ENCODE measurements at places on chromosomes 6 and 20.
A peak's percentile ranks its signal among the peaks of the same experiment; 100 is the strongest.

GRCh38 chr6:104431096-104431495 is 428.6 kb downstream of the HACE1 start:
- DNase-seq, result no peak

GRCh38 chr6:26487466-26487865 is 12.6 kb upstream of the BTN1A1 start:
- DNase-seq, result no peak

GRCh38 chr6:154106251-154106650 is 67.2 kb downstream of the OPRM1 start:
- no peak for DNase-seq

DNA sequence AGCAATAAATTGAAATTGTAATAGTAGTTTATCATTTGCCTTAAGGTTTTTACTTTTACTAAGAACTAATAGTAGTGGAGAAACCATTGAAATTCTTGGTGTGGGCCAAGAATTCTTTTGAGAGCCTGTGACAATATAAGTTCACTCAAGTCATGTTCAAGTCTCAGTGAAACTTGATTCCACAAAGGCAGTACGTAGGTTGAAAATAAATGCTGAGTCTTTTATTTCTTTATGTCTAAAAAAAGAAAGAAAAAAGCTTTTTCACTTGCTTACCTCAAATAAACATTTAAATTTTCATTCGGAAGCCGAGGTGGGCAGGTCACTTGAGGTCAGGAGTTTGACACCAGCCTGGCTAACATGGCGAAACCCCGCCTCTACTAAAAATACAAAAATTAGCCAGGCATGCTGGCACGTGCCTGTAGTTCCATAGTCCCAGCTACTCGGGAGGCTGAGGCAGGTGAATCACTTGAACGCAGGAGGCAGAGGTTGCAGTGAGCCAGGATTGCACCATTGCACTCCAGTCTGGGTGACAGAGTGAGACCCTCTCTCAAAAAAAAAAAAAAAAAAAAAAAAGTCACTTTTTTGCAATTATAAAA is 57.8 kb upstream of the NELFCD start:
- no peak for DNase-seq

- DNase-seq, result no peak
Observed at GRCh38 chr20:3847429-3847940, 851 bp downstream of the MAVS start.

DNA sequence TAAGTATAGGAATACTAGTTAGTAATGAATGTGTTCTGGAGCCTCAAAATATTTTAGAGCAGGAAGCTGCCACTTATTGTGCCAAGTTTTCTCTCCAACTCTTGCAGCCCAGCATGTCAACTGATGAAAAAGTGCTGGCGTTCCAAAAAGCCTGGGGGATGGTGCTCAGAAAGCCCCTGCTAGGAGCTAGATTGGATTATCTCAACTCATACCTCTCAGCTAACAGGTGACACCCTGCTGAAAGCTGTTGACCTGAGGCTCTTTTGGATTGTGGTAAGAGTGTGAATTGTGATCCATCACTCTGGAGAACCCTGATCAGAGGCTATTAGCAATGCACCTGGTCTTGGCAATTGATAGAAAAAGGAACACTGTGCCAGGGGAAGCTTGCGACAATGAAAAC is 580.4 kb downstream of the EYS start:
- no peak for DNase-seq

DNA sequence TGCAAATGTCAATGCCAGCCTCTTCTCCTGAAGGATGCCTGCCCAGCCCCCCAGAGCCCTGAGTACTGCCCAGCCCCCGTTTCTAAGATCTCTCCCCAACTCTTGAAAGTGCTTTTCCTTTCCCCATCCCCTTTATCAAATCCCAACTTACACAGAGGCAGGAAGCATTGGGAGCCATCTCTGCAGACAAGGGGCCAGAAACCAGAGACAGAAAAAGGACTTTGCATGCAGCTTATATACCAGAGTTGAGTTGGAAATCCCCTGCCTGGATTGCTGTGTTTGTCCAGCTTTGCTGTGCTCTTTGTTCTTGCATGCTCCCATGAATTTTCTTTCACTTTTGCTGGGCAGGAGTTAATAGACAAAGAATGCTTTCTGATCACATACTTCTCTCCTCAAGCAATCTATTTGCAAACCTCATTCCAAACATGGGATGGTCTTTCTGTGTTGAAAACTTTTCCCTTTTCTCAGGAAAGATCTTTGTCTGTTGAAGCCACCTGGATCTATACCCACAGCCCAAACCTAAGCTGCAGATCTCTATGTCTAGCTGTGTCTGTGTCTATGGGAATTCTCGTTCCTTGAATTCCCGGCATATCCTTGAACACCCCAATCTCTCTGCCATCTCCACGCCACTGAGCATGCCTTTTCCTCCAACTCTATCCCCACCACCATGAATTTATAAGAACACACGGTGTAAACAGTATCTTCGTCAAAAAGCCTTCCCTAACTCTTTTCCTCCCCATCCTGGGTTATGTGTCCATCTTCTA is at the start of gene UBD:
Gene UBD (minus strand): TSS at position 209 of the 764 bp plus-strand sequence. CDS start 31 bp downstream, at position 178.
- no peak for DNase-seq

DNA sequence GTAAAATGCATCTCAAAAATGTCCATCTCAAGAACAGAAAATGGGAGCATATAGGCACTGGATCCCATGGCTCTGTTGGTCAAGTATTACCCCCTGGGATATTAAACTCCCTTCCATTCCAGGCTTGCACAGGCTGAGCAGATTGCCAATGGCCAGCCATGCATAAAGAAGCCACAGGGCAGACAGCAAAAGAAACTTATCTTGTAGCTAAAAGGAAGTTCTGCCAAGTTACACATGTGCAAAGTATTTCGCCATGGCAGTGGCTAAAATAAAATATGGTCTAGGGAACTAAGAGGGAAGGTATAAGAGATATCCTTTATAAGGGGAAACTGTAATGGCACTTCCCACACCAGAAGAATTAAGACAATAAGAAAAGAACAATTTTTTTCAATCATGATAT is 415.6 kb upstream of the BTBD3 start:
- no peak for DNase-seq

DNA sequence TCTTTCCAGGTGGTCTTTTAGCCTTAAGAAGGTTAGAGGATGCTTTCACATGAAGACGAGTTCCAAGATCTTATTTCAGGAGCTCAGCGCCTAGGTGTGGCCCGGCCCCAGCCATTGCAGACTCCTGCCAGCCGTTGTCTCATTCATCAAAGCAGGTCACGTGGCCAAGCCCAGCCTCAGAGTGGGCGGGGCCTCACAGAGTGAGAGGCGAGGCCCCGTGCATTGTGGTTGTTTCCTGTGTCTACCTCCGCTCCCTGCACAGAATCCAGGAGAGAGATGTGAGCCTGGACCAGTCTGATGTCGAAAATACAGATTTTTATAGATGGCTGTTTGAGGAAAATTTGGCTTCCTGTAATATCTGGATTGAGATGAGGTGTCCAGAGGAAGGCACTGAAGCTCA is 49.2 kb upstream of the CST5 start:
- no peak for DNase-seq

DNA sequence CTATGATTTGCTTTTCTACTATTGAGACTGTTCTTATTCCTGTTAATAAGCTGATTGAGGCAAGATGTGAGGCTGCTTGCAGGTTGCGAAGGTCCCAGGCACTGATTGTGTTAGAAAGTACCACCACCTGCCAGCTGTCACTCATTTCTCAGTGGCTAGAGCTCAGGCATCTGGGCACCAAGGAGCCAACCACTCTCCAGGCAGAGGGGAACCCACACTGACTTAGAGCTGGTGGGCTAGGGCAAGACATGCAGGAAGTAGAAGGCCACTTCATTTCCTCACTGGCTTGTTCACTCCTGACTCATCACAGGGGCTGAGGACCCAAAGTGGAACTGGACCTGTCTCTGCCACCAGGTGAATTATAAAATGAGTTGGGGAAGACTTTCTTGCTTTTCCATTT is 7.8 kb upstream of the DLL1 start:
- no peak for DNase-seq

DNA sequence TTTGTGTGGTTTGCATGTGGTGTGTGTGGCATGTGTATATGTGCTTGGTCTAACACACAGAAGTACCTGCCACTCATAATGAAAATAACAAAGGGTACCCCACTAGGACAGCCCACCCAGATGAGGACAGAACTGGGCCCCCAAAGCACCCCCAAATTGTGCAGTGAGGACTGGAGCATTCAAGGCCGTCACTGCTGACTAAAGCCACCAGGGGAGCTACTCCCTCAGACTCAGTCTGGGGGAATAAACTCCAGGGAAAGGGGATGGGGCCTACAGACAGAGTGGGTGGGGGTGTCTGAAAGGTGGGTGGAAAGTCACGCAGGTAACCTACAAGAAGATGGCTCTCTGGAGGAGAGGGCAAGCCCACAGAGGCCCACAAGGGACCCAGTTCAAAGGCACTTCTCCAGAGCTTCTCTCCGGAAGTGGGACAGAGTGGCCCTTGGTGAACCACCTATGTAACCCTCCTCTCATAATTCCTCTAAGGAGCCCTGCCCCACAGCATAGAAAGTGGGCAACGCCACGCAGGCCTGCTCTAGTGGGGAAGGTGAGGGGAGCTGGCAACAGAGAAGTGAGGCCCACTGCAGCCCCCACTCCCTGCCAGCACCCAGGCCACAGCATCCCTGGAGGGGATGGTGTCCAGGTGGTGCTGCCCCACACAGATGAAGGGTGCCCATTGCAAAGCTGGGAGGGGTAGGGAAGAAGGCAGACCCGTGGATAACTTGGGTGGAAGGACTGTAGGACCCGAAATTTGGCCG is 122.8 kb upstream of the MAFB start:
- no peak for DNase-seq

DNA sequence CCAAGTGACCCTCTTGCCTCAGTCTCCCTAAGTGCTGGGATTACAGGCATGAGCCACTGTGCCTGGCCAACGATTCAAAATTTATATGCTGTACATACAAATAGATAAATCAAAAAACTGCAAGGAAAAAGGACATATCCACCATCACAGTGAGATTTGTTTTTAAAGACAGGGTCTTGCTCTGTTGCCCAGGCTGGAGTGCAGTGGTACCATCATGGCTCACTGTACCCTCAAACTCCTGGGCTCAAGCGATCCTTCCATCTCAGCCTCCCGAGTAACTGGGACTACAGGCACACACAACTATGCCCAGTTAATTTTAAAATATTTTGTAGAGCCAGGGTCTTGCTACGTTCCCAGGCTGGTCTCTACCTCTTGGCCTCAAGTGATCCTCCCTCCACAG is 61.5 kb downstream of the MAP3K7 start:
- no peak for DNase-seq

DNA sequence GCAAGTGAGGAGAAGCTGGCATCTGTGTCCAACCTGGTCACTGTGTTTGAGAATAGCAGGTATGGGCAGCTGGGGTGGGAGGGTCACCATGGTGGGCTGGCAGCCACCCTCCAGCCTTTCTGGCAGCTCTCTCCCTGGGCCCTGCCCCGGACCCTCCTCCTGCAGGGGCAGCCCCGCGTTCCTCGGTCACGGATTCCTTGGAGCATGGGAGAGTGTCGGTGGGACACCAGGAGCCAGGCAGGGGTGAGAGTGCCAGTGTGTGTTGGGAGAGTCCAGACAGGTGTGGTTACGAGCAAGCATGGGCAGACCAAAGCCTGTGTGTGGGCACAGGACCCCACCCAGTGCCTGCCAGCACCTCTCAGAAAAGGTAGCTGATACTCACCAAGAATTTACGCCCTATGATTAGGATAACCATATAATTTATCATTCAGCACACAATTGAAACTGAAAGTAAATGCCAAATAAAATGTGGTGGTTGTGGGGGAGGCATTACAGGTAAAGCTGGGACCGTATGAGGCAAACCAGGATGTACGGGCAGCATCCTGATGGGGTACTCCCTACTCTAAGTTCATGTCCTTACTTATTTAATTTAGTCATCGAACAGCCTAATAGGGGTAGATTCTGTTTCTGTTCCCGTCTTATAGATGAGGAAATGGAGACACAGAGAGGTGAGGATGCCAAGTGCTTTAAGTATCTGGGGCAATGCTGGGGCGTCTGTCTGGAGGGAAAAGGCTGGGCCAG is 542 bp downstream of the FGD2 start:
- no peak for DNase-seq

DNA sequence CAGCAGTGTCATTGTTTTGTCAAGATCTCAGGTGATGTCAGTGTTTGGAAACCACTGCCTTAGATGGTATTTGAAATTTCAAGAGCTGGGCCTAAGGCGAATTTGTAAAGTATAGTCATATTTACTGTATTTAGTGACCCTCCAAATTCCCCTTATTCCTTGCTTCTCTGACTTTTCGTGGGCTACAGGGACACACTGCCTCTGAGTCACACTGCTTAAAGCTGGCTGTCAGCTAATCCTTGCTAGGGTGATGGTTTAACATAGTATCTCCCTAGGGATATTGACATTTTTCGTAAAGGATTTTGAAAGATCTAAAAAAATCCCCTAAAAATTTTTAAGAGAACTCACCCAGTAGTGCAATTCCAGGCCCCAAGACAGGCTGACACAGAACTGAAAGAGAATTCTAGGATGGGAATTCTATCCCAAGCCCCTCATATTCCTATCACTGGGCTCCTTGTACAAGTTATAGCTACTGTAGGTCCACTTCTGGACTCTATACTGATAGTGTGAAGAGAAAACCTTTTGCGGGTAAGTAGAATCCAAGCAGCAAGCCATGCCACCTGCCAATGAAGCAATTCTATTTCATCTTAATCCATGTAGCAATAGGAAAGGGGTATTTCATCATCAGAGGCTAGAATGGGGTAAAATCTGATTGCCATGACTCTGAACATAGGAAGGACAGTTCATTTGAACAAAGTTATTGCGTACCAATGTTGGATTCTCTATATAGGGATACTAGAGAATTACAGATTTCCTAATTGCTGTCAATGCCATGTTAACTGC is 4.3 kb downstream of the BMP6 start:
- DNase-seq, result no peak

GRCh38 chr6:143329323-143329722 is 121.2 kb downstream of the ADAT2 start:
- no peak for DNase-seq

- no peak for DNase-seq
Observed at GRCh38 chr6:16623731-16624130, 137.5 kb downstream of the ATXN1 start.

DNA sequence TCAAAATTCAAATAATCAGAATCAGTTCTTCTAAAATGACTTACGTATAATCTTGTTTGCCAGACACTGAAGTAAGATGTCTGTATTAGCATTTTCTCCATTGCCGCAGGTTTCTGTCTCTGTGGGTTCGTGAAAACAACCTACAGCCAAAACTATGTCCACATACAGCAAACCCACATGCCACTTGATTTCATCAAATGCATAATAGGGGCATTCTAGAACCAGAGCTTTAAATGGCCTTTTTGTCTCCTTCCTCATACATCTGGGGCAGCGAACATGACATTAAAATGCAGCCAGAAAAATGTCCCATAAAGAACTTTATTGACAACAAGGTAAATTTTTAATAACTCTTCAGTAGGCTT is 90.2 kb upstream of the QKI start:
- DNase-seq, result no peak

GRCh38 chr20:33914919-33915318 is 78.8 kb upstream of the RALY start:
- DNase-seq, result peak; percentile 36

- DNase-seq, result no peak
Observed at GRCh38 chr20:48056218-48056617, 270.9 kb upstream of the SULF2 start.

Data from HFF-Myc (cell line).